ENCODE measurements at places on chromosomes 1 and 21. TPM values are rescaled to one million over a fixed set of nuclear protein-coding genes. Genes with fewer than 3 reads are reported as not detected.

Gene KRTAP19-6
- not detected for total RNA-seq

Gene H6PD
- 5.9 TPM for total RNA-seq

Gene CNR2
- total RNA-seq = not detected

Gene RHBDL2
- 12.6 TPM for total RNA-seq

Gene CLCA4
- total RNA-seq = 6.5 TPM
